ENCODE measurements at places on chromosomes 2 and 18. TPM values are rescaled to one million over a fixed set of nuclear protein-coding genes. Genes with fewer than 3 reads are reported as not detected.

GRCh38 chr2:176125772-176126054, 3.2 kb downstream of the HOXD9 start:
- DNase-seq, result no peak

GRCh38 chr2:45211636-45212035, 202.4 kb upstream of the SIX2 start:
- DNase-seq, result no peak

GRCh38 chr2:51553476-51553875, 521.5 kb upstream of the NRXN1 start:
- DNase-seq, result no peak

DNA sequence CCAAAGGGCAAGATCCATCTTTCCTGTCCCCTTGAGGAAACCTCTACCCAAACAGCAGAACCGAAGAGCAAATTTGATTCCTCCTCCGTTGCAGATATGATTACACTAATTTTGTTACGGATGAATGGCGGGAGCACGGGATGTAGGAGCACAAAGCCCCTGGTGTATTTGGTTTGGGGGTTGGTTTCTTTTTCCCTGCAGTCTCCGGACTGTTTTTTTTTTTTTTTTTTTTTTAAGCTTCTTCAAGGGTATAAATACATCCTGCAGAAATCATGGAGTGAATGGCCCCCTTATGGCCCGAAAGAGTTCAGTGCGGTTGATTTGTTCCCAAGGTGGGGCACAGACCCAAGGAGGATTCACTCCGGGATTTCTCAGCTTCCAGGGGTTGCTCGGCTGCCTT, 135.3 kb upstream of the SH3BP4 start:
- no peak for DNase-seq

EPB41L3 gene
- total RNA-seq, result 39.5 TPM

PHOSPHO2 gene
- total RNA-seq, result 5.9 TPM

All from PC-3 (cell line).